AG10803 (cell line): ENCODE measurements at places on chromosomes 11 and 22.

DNA sequence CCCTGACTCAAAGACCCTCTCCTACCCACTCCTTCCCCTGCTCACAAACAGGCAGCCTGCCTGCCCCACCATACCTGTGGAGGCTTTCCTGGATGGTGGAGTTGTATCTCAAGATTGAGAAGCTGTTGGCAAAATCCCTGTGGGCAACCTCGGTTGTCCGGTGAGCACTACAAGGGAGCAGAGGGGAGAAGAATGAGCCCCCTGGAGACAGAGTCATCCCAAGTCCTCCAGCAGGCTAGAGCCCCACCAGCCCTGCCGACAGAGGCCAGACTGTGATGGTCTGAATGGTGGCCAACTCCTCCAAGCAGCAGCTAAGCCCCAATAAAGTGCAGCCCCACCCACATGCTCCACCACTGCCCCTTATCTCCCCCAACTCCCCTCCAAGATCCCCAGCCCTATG lies 17.5 kb downstream of the TMPRSS13 start:
- DNase-seq = no peak

DNA sequence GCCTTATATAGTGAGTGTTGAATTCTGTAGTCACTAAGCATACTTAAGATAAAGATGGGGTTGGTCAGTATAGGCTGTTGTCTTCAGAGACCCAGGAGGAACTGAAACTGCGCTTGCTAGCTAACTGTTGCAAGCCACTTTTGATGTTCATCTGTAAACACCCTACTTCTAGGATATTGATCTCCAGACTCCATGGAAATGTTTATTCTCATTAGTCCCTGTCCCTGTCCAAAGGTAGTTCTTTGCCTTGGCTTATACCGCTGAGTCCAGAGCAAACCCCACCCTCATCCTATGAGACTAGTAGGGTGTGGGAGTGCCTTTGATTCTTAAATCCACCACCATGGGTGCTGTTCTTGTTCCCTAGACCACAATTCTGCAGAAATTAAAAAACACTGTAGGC lies 36.4 kb downstream of the DEPDC5 start:
- DNase-seq = no peak

- no peak for DNase-seq
Observed at GRCh38 chr11:72561856-72562255, 112.4 kb downstream of the PDE2A start.

DNA sequence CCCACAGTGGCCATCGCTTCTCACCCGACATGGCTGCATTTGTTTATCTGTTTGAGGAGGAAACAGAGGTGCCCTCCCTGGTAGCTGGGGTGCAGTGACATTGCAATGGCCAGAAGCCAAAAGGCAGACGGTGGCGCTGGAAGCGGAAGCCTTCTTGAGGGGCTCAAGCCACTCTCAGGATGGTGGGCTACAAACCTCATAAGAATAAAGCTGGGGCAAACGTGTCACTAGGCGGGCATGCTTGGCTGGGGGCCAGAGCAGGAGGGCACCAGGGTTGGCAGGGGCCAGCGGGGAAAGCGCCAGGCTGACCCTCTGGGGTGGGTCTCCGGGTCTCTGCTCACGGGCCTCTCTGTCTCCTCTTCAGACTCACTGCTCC lies 12.6 kb downstream of the TNNT3 start:
- DNase-seq = no peak

DNA sequence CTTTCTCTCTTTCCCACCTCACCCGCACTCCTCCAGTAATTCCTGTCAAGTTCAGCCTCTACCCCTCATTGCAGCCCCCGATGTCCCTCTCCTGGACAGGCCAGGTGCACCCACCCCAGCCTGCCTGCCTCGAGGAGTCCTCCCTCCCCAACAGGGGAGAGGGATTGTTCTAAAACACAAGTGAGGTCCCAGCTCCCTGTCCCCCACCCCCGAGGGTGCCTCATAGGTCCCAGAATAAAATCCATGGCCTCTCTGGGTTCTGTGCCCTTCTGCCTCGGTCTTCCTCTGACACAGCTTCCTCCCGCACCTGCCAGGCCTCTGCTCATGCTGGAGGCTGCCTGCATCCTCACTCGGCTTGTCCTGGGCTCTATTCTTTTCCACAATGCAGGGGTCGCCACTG lies 720.1 kb downstream of the BRD1 start:
- DNase-seq = no peak

- peak; percentile 15 for DNase-seq
Observed at GRCh38 chr22:31378123-31378522, 21.3 kb upstream of the DRG1 start.

DNA sequence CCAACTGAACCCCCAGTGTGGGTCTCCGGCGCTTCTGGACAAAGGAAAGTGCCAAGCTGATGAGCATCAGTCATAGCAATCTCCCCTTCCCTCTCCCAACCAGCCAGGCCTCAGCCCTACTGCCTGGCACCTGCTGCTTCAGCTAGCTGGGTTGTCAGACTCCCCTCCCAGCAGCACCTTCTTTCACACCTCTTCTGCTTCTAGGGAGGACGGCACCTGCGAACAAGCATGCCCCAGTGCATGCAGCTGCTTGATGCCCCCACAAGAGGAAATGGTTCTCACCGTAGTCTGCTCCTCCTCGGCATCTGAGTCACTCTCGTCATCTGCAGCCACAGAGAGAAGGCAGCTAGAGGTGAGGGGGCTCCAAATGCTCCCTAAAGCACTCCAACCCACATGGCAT lies 25.4 kb downstream of the THOC5 start:
- DNase-seq = no peak

DNA sequence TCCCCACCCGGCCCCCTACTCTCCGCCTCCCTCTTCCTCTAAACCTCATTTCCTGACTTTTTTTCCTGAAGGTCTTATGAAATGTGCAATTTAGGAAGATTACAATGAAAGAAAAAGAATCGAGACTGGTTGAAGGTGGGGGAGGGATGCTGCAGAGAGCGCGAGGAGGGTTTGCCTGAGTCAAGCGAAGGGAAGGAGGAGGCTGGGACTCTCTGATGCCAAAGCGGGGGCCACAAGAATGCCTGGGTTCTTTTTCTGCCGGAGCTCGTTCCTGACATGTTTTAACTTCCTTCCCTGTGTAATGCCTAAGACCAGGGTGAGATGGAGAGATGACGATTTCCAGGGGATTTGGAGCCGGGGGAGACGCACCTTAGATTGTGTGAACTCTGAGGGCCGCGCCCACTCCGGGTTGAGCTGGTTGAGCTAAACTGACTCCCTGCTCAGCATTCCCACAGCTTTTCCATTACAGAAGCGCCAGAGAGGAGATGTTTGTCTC lies 270.5 kb upstream of the SORL1-AS1 start:
- DNase-seq = peak; percentile 49

DNA sequence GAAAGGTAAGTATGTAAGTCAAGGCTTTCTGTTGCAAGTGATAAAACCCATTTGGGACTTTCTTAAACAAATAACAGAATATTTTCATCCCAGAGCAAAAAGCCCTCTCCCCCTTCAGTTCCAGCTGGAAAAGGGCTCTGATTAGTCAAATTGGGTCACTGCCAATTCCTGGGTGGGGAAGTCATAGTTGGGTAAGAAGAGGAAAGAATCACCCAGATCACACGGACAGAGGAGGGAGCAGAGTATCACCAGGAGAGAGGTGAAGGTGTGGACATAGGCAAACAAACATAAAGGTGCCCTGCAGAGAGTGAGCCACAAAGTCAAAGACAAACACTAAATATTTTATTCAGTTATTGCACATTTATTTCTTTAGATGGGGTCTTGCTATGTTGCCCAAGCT lies 36.3 kb upstream of the SORL1 start:
- no peak for DNase-seq

- peak; percentile 57 for DNase-seq
Observed at GRCh38 chr11:6962673-6963072, 36.4 kb downstream of the ZNF215 start.

GRCh38 chr11:32829680-32830412 lies at the start of gene PRRG4:
PRRG4 (plus strand) TSS chr11:32829927; CDS start chr11:32830530, 603 bp downstream.
- DNase-seq = peak; percentile 20

DNA sequence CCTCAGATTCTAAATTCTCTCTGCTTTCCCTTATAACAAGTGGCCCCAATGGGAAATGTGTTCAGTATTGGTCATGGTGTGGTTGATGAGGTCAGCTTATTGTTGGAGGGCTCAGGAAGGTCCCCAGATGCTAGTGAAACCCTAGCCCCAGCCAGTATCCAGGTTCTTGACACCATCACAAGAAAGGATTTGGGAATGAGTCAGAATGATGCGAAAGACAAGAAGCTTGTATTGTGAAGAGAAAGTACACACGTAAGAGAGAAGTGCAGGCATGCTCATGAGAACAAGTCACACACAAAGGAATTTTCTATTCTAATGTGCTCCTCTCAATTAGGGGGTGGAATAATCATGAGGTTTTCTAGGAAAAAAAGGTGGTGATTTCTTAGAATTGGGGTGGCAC lies 34.9 kb upstream of the TRPC6 start:
- DNase-seq = peak; percentile 68

DNA sequence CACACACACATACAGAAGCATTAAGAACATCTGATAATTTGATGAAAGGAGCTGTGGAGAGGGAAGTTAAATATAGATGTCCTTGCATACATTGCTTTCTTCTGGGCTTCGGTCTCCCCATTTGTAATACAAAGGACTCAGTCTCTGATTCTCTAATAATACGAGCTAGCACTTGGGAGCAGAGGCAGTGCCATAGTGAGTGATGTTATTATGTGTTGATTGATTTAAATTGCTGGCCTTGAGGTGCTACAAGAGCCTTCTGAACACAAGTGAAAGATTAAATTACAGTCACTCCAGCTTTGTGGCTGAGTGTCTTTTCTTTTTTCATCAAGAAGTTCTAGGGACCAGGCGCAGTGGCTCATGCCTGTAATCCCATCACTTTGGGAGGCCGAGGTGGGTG lies 61.5 kb upstream of the HMGXB4 start:
- DNase-seq = no peak

DNA sequence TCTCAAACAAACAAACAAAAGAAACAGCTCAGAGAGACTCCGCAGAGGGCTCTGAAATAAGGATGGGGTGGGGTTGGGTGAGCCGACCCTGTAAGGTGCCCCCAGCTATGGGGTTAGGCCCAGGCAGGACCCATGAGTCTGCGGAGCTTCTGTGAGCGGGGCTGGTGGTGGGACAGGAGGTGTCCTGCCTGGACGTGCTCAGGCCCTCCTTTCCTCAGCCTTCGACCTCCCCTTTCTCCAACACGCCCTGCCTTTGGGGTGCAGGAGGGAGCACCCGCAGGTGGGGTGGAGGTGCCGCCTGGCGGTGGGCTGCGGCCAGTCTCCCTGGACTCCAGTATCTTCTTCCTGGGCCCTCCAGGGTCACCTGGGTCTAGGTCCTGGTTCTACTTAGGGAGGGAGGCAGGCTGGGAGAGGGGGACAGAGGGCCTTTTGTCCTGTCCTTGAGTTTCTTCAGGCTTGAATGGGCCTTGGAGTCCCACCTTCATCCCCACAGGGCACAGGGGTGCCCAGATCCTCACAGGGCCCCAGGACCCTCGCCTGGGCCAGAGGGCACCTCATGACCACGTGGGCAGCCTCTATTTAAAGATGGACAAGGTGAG lies 12.3 kb downstream of the PRR33 start:
- no peak for DNase-seq

DNA sequence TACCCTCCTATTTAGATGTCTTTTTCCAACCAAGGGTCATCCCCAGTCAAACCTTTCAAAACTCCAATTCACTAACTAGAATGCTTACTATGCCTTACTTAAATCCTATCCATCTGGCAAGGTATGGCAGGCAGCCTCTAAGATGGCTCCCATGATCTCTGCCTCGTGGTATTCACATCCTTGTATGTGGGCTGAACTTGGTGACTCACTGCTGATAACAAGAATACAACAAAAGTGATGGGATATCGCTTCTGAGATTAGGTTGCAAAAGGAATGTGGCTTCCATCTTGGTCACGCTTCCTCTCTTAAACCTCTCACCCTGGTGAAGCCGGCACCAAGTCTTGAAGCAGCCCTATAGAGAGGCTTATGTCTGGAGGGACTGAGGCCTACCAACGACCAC lies 29.6 kb upstream of the UPB1 start:
- peak; percentile 20 for DNase-seq

DNA sequence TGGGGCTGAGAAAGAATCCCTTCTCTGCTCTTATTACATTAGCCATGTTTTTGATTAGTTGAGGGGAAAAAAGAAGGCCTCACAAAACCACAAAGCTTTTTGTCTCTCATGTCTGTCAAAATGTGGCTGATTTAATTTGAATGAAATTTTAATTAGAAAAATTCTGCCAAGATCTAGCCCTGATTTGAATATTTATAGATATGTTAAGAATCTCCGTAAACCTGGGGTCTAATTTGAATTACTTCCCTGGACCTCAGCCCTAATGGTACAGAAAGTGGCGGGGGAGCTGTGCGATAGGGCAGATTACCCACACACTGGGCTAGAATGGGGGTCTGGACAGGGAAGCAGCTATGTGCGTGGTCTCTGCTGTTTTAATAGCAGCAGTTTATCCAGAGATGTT lies 141.3 kb upstream of the TTC12 start:
- DNase-seq = no peak

DNA sequence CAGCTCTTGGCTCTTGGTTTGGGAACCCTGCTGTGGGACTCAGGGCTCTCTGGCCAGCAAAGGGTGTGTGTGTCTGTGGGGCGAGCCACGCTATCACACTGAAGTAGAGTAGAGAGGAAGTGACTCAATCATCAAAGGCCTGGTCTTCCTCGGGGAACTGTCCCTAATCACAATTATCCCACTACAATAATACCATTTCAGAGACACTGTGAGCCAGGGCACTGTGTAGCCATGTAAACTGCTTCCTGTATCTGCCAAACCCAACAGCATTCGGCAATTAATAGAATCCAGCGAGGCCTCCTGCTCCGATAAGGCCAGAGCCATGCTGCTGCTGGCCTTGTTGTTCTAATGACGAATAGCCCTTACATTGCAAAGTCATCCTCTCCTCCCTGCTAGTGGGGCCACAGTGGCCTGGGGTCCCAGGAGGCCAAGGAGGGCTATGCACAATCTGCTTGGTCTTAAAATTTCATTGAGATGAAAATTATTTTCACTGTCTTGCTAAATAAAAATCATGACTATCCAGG lies 49.8 kb upstream of the LMO2 start:
- peak; percentile 11 for DNase-seq

DNA sequence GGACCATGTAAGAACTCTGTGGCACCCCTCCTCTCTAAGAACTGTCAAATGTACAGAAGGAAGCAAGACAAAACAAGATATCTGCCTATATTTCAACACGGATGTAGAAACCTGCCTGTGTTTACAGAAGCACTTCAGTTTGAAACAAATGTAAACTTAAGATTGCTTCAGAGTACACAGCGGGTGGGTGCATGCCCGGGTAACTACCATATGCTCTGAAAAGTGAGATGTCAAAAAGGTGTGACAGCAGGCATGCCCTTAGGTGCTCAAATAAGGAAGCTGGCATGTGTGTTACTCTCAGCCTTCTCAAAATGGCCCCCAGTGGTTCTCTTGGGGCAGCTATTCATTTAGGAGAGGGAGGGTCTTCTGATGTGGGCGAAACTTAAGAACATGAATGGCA lies 5.2 kb downstream of the ACP2 start:
- DNase-seq = no peak
